ENCODE measurements at places on chromosomes 3 and 15.
A peak's percentile ranks its signal among the peaks of the same experiment; 100 is the strongest.

GRCh38 chr15:74378848-74379247 is 11.4 kb upstream of the CYP11A1 start:
- peak; percentile 86 for DNase-seq

DNA sequence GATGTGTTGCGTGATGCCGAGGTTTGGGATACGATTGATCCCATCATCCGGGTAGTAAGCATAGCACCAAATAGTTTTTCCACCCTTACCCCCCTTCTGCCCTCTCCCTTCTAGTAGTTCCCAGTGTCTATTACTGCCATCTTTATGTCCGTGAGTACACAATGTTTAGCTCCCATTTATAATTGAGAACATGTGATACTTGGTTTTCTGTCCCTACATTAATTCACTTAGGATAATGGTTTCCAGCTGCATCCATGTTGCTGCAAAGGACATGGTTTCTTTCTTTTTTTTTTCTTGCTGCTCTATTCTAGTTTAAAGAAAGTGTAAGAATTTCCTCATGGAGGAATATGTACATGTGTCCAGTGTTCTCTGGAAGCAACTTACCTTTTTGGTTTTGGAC is 51.8 kb downstream of the NSUN3 start:
- DNase-seq, result no peak

- DNase-seq, result no peak
These were observed 78.8 kb upstream of the CNTN3 start for GRCh38 chr3:74693251-74693650.

GRCh38 chr3:159378396-159379194 is 576.7 kb downstream of the MFSD1 start:
- DNase-seq, result no peak
